Stimulated activated CD4-positive, alpha-beta T cell treated with anti-CD3 and anti-CD28 coated beads, Interleukin-1b, Interleukin-23, amount 100 ng/mL, for 1 hour (primary cell): ENCODE measurements at places on chromosomes 11 and 22.

- no peak for DNase-seq
These were observed 3.6 kb upstream of the AIFM3 start for GRCh38 chr22:20963201-20964052.

DNA sequence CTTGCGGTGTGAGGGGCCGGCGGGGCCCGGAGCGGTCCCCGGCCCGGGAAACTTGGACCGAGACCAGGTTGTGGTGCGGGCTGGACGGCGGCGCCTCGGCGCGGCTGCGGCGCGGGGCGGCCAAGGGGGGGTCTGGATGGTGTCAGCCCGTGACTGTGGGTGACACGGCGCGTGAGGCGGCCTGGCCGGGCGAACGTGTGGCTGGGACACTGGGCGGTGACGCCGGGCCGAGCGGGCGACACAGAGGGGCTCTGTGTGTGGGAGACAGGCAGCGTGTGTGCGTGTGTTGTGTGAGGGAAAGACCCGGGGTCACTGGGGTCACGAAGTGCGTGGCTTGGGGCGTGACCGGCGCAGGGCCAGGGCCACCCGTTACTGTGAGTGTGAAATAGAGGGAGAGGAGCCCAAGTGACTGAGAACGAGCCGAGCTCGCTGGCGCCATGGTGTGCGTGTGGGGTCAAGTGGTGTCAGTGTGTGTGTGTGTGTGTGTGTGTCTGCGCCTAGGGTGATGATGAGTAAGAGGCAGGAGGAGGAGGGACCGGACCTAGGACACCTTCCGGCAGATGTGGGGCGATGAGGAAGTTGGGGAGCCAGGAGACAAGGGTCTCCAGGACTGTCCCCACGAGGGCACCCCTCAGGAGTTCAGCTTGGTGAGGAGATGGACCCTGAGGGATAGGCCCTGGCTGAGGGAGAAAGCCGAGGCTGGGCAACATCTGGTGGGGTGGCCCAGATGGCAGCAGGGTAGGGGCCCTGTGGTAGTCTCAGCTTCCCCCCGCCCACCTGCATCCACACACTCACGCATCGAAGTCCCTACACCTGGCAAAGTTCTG lies 817 bp downstream of the RELT start:
- DNase-seq: peak; percentile 30

- no peak for DNase-seq
These were observed 1.7 kb downstream of the ABTB2 start for GRCh38 chr11:34356130-34356529.

DNA sequence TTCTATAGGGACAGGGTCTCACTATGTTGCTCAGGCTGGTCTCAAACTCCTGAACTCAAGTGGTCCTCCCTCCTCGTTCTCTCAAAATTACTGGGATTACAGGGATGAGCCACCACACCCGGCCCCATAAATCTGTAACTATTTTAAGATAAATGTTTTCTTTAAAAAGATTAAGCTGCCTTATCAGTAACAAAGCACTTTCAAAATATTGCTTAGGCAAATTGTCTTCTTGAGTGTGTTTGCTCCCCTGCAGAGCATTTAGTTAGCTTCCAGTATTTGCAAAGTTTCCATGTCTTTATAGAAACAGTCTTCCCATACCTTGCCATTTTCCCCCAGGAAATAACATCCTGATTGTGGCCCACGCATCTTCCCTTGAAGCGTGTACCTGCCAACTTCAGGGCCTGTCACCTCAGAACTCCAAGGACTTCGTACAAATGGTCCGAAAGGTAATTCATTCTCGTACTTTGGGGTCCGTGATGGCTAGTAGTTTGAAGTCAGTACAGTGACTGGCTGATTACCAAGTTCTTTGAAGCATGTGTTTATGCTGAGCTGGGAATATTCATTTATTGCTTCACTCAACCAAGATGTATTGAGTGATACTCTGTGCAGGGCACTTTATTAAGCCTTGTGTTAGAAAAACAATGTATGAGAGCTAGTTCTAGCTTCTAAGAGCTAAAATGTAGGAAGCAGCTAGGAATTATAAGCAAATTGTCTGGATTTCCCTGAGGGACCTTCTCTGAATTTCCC lies 30.4 kb upstream of the CRTAM start:
- no peak for DNase-seq

DNA sequence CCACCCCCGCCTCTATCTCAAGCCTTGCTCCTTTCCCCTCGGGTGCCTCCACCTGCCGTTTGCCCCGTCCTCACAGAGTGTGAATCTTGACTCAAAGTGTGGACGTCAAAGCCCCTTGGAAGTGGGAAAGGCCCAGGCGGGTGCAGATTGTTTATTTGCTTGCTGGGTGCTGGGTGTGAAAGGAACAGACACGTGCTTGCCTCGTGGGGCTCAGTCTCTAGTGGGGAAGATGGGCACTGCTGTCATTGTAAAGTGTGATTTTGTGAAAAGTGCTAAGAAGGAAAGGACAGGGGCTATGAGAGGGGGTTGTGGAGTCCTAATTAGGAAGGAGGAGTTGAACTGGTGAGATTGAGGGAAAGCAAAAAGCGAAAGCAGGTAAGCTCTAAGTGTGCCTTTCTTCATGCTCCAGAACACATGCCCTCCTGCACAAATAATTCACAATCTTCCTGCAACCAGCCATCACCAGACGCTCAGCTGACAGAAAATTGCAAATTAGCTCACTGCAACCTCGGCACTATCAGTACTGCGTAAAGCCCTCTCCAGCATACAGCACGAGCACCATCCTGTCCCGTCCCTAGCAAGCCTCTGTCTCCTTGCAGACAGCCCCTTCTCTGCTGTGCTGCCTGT lies 9.7 kb upstream of the GCAT start:
- no peak for DNase-seq

DNA sequence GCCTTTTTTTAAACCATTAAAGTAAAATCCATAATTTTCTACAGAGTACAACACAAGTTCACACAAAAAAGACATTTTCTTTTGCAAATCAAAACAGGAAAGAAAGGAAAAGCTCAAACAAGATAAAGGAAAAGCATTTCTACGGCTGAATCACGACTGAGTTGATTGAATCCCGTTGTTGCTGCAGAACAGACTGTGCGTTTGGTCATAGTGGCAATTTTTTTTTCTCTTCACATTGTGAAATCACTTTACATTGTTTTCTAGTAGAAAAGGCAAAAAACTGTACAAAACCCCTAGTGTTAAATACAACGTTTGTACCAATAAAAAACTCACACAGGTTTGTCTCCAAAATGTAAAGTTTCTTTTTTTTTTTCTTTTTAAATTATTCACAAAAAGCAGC lies 17.3 kb upstream of the RAPSN start:
- DNase-seq: no peak

GRCh38 chr11:66454828-66455227 lies 11.9 kb upstream of the PELI3 start:
- no peak for DNase-seq

DNA sequence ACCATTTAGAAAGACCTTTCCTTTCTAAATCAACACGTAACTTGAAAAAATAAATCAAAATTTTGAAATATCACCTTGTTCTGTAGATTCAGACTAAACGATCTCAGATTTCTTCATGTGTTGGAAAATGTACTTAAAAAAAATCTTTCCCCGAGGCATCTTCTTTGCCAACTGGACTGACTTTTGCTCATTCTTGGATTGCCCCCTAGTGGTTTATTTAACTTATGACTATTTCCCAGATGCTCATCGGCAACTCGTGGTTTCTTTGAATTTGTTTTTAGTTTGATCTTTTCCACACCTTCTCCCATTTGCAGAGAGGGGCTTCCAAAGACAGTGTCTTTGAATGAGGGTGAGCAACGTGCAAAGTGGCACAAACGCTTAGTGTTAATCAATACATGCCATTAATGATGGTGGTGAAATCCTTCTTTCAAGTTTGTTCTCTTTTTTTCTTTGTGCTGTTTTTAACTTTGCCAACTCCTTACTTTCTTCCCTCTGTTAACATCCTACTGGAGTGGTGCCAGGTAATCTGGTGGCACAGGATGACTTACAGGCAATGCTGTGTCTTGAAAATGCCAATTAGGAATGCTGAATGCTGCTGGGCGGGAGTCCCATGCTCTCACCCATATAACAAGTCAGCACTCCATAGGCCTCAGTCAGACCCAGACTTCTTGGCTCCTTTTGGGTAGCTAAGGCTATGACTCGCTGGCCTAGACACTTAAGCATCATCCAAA lies 18.3 kb downstream of the PRSS23 start:
- no peak for DNase-seq

- no peak for DNase-seq
These were observed 10.1 kb upstream of the PDGFB start for GRCh38 chr22:39254789-39255298.

DNA sequence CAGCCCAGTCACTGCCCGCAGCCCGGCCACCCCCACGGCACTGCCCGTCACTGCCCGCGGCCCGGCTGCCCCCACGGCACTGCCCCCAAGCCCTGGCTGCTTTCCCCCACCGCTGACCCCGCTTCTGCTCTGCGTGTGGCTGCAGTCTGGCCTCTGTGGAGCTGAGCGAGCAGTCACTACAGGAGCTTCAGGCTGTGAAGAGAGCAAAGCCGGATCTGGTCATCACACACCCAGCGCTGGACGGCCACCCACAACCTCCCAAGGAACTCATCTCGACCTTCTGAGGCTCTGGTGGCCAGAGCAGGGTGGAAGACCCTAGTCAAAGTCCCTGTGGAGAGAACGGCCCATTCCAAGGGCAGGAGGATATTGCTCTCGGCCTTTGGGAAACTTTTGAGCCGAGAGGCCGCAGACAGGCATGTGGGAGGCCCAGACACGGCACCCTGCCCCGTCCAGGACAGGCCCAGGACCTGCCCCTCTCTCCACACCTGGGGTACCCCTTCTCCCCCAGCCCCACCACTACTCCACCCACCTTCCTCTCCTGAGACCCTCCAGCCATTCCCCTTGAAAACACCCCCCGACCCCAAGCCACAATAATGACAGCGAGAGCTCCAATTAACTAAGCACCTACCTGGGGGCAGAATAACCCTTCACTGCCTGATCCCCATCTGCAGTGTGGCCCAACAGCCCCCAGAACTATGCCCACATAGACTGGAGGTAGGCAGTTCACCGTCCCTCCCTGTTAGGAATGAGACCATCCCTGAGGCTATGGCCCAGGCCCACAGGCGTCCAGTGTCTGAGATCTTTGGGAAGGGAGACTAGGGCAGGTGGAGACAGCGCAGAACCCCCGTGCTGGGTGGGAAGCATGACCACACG lies 3.7 kb upstream of the PGGHG start:
- DNase-seq: no peak

GRCh38 chr11:70586261-70587074 lies 188.1 kb downstream of the CTTN start:
- DNase-seq: no peak

DNA sequence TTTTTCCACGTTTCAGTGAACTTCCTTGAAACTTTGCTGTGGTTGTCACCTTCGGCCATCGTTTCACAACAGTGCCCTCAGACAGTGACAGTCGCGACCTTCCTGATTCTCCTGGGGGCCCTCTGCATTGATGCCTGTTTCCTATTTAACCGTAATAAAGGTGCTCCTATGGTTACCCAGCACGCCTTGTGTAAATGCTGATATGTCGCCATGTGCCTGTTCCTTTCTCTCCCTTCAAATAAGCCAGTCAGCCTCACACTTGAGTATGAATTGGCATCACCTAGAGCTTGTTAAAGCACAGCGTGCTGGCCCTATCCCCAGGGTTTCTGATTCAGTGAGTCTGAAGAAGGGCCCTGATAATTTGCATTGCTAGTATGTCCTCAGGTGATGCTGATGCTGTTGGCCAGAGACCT lies 104.8 kb downstream of the MICAL2 start:
- DNase-seq: no peak

GRCh38 chr22:45887202-45888131 lies 89.5 kb downstream of the WNT7B start:
- DNase-seq: no peak

- no peak for DNase-seq
These were observed 232.8 kb upstream of the UBASH3B start for GRCh38 chr11:122422682-122423081.

- DNase-seq: no peak
These were observed 14.0 kb downstream of the SHANK2 start for GRCh38 chr11:71238285-71238875.

GRCh38 chr22:17131686-17132085 lies 10.5 kb upstream of the TMEM121B start:
- DNase-seq: no peak

DNA sequence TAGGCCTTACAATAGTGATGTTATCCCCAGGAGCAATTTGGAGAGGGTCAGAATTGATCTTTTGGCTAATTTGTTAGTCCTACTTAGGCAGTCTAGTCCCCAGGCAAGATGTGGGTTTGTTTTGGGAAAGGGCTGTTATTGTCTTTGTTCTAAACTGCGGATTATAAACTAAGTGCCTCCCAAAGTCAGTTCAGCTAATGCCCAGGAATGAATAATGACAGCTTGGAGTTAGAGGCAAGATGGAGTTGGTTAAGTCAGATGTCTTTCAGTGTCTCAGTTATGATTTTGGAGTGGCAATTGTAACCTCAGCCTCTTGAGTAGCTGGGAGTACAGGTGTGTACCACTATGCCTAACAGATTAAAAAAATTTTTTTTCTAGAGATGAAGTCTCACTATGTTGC lies 7.3 kb upstream of the CLNS1A start:
- no peak for DNase-seq

- no peak for DNase-seq
These were observed 47.7 kb downstream of the PDE2A start for GRCh38 chr11:72626414-72626936.

DNA sequence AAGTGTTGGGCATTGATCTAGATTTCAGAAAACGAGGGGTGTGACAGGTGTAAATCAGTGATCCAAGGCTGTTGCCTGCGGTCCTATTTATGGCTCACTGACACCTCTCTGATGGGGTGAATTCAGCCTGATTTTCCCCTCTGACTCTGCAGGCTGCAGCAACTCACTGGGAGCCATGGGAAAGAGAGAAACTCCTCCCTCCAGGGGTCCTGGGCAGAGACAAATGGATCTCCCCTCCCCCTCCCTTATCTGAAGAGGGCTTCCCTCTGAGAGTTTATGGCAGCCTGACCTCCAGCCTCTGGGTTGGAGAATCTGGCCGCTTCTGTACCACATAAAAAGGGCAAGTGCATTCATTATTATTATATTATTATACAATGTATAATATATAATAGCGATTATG lies 1.8 kb upstream of the PKNOX2 start:
- DNase-seq: no peak

GRCh38 chr11:125211948-125212340 lies 47.4 kb downstream of the PKNOX2 start:
- no peak for DNase-seq

DNA sequence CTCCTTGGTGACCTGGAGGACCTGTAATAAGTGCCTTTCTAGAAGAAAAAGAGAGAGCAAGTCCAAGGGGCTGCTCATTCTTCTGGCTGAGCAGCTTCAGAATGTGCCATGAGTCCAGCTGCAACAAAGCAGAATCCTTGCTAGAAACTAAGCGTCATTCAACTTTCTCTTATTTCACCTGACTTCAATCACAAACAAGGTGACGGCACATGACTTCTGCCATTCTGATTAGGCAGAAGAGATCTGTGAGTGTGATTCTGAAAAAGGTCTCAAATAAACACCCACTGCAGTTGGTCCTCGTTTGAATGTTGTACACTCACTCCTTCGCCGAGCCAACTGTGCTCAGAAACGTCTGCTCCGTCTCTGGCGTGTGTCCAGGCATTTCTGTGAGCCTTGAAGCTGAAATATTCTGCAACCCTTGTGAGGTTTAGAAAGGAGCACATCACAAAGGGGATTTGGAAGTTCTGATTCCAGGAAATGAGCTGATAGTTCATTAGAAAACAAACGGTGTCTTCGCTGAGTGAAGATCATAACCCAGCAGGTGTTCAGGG lies 623.8 kb upstream of the KIRREL3 start:
- no peak for DNase-seq

GRCh38 chr22:39900306-39901227 lies at the start of gene GRAP2:
TSS of gene GRAP2 (plus strand) at chr22:39901084. CDS start at chr22:39947107, 46,023 bp downstream.
- no peak for DNase-seq

GRCh38 chr11:8062781-8063257 lies 18.2 kb upstream of the TUB start:
- no peak for DNase-seq

GRCh38 chr11:111153194-111153593 lies 92.3 kb upstream of the POU2AF2 start:
- no peak for DNase-seq
